NCI-H1417 treated with DMSO at 0.1 percent for 48 hours (cell line): ENCODE measurements at places on chromosomes 7 and 10.
A peak's percentile ranks its signal among the peaks of the same experiment; 100 is the strongest.

DNA sequence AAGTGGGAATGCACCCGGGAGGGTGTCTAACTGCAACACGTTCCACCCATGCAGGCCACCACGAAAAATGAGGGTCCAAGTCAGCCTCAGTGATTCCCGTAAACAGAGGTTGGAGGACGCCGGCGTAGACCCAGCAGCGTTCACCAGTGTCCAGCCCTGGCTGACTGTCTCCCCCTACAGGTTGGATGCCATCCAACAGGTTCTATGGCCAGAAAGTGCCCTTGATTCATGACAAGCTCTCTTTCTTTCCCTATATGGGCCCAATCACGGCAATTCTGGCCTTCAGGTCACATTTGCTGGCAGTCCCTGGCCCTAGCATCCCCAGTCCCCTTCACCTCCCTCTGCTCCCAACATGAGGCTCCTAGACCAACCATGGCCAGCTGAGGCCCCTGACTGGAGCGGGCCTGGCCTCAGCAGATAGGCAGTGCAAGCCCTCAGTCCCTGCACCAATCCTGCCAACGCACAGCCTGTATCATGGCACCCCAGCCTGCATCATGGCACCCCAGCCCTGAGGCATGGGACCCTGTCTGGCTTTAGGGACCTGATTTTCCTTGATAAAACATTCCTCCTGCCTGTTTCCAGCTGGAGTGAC lies 227.4 kb downstream of the GRID1 start:
- DNase-seq = no peak

GRCh38 chr7:39589323-39590111 lies 23.3 kb downstream of the YAE1 start:
- no peak for DNase-seq

DNA sequence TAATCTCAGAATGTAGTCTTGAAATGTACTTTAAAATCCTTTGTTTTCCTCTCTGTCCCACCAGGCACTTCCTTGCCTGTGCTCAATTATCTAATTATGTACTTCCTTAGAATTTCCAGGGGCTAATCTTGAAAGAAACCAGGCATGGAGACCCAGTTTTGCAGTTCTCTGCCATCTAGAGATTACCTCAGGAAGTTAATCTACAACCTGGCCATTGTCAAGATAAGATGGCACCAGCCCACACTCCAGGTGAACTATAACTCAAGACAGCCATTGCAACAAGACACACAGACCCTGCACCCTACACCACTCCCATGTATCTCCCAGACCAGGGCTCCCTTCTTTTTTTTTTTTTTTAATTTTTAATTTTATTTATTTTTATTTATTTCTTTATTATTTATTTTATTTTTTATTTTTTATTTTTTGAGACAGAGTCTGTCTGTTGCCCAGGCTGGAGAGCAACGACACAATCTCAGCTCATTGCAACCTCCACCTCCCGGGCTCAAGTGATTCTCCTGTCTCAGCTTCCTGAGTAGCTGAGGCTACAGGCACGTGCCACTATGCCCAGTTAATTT lies 85.9 kb upstream of the TRIM24 start:
- DNase-seq = no peak

DNA sequence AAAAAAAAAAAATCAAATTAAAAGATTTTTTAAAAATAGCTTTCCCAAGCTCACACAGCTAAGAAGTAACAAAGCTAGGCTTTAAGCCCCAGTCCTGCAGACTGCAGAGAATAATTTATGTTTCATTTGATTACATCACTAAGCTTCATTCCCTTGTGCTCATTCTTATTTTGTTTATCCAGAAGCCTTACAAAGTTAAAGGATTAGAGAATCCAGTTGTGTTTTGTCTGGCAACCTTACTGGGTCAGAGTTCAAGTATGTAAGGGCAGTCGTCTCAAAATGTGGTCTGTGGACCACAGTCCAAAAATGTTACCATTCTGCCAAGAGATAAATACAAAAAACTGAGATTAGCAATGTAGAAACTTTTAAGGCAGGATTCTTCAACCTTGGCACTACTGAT lies 32.1 kb upstream of the EZH2 start:
- no peak for DNase-seq

GRCh38 chr7:208816-209215 lies 16.4 kb downstream of the FAM20C start:
- no peak for DNase-seq

DNA sequence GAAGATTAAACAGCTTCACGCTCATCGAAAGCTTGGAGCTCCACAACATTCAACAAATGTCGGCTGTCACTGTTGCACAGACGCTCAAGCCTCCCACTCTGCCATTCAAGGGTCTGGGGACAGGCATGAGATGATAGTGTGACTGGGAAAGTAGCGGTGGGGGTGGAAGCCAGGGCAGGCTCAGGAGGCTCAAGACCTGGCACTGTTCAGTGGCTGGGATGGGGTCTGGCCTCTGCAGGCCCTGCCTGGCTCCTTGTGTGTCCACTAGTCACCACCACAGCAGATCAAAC lies 13.5 kb upstream of the GTPBP4 start:
- DNase-seq = no peak

GRCh38 chr10:132443605-132443982 lies 46.6 kb downstream of the PWWP2B start:
- DNase-seq = no peak

GRCh38 chr7:2993868-2994267 lies 49.8 kb downstream of the CARD11 start:
- no peak for DNase-seq

- DNase-seq = no peak
These were observed 49.4 kb downstream of the VCL start for GRCh38 chr10:74047304-74047703.

DNA sequence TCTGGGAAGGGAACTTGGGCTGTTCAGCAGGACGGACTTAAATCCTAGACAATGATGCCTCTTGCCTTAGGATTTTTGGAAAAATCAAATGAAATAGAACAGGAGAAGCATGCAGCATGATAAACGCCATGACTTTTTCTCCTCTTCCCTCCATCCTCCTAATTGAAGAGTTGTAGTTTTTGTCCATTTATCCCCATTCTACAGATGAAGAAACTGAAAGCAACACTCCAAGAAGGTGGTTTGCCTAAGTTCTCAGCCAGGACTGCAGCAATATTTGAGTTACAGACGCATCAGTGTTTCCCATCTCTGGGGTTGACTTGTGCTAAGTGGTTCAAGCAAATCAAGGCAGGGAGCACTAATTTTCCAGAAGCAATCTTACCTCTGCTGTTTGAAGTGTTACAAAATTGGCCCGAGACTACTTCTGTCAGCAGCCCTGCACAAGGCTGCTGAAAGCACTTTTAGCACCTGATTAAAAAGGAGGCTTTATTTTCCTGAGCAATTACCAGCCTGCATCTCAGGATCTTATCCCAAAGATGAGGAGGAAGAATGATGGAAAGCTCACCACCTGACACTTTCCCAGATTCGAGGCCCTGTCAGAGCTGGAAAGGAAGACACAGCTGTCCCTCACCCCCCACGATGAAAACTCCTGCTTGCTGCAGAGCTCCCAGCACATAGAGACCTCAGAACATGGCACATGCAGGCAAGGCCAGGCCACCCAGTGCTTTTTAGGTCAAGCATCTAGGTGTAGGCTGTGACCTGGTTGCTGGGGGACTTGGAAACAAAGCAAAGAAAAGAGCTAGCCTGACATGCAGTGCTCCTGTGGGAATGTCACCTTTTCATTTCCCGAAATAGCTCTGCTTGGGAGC lies 19.7 kb upstream of the C10orf71 start:
- no peak for DNase-seq

GRCh38 chr7:4775848-4776623 lies 613 bp downstream of the AP5Z1 start:
- DNase-seq = no peak

GRCh38 chr7:143362131-143363015 lies at the start of gene FAM131B:
Gene FAM131B, minus strand, starts transcription at chr7:143362713. Its CDS starts 110 bp downstream, at chr7:143362603.
- peak; percentile 9 for DNase-seq

DNA sequence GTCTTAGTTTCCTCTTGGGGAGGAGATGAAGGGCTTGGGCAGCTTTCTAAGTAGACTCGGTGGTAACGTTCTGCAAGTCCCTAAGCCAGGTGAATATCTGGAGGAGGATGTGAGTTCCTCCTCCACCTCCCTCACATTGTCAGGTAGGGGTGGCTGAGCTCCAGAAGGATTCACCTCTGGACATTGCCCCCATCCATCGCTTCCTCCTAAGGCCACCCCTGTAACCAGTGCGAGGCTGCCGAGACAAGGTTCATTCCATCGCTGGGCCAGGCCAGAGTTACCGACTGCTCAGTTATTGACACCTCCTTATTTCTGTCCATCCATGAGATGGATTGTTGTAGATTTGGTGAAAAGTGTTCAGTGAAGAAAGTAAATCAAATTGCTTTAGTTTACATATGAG lies 334.1 kb upstream of the KLF6 start:
- DNase-seq = no peak

- DNase-seq = no peak
These were observed 31.2 kb downstream of the TSPAN14 start for GRCh38 chr10:80485076-80485945.

DNA sequence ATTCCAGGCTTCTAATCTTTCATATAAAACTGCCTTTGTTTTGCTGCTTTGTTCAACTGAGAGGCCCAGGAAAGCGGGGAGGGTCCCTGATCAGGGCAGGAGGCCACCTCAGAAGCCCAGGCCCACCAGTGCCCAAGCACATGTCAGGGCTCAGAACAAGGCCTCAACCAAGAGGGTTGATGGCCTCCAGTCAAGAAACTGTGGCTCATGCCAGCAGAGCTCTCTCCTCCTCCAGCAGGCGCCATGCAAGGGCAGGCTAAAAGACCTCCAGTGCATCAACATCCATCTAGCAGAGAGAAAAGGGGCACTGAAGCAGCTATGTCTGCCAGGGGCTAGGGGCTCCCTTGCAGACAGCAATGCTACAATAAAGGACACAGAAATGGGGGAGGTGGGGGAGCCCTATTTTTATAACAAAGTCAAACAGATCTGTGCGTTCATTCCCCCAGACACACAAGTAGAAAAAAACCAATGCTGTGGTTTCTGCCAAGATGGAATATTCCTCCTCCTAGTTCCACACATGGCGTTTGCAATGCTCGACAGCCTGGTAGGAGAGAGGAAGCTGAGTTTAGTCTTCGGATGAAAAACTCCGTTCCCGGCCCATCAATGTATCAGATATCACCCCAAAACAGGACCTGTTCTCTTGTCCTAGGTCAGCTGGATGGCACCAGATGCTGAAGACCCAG lies 34.0 kb downstream of the PSAP start:
- no peak for DNase-seq

DNA sequence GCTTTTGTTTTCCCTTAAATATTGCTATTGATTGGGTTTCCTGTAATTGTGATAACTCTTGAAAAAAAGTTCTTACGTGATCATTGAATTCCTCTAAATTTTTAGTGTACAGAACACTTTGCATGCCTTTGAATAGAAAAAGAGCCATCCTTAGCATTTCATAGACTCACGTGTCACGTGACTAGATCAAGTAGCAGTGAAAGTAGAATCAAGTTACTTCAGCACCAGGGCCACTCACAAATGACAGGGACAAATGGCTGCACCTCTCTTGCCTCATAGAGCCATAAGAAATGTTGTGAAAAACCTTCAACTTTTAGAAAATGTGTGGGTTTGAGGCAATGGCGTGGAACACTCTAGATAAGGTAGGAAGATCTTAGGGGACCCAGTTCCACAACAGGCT lies 203.8 kb downstream of the ZEB1 start:
- DNase-seq = no peak

DNA sequence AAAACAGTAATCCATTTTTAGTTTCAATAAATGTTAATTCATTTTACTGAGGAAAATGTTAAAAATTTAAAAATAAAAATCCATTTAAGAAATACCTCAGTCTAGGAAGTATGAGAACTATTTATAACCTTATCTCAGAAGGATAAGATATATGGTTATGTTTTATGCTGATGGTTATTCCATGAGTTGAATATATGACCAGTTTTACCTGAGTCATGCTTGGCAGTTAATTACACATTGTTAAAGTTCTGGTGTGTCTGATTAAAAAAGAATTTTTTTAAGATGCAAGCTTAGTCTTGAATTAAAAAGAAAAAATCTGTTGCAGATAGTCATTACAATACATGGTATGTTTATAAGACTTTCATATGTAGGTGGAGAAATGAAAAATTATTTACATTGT lies 191.7 kb downstream of the ARL4A start:
- DNase-seq = no peak

DNA sequence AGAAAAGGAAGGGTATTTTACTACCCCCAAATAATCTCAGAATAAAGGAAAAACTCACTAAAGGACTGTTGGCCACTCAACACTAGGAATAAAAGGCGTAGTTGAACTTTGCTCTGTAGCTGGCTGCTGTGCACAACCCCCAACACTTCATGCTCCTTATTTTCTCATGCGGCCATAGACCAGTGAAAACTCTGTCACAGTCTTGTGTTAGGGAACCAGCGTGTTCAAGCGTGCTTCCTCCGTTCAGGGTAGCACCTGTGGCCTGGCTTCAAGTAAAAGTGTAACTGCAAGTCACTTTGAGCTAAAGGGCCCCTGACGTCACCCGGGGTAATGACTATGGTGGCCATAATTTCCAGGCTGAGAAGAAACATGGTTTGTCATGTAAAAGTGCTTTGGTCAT lies 27.0 kb downstream of the BLNK start:
- DNase-seq = no peak

- no peak for DNase-seq
These were observed 183.7 kb downstream of the ELMO1 start for GRCh38 chr7:37265006-37265405.

DNA sequence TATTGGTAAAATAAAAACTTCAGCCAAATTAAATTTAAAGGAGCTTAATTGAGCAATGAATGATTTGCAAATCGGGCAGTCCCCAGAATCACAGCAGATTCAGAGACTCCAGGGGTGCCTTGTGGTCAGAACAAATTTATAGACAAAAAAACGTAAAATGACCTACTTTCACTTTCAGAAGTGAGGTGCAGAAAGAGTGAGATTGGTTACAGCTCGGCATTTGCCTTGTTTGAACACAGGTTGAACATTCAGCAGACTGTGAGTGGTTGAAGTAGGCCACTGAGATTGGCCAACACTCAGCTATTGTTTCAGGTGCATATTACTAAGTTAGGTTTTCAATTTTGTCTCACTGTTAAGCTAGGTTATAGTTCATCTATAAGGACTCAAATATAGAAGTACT lies 153.4 kb downstream of the BICC1 start:
- DNase-seq = no peak

GRCh38 chr10:57657164-57657765 lies 610.4 kb downstream of the IPMK start:
- peak; percentile 3 for DNase-seq

DNA sequence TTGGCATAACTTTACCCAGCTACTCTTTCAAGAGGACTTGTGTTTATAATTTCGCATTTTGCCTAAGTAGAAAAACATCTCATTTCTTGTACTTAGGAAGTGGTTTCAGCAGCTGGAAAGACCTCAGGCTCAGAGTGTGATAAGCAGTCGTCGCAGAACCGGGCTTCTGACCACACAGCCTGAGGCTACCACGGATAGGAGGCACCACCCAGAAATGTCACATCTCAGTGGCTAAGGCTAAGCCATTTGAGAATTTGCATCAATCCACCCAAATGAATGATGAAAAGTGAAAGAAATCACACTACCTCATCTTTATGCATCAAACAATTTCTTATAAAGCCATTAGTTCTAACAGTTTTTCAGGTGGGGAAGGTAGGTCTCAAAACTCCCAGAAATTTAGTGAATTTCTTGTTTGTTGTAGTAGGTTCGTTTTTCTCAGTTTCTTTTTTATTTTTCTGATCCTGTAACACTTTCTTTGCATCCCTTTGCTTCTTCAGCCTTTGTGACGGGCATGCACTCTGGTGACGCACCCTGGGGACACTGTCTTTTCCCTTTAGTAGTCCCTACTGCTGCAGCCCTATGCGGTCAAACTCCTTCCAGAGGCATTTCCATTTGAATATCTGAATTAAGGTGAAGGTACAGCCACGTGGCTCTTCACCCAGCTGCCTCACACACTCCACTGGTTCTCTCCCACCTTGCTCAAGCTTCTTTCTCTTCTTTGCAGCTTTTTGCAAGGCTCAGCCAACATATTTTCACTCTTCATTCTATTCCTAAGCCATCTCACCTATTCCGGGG lies 68.5 kb downstream of the MAP3K8 start:
- DNase-seq = no peak
